NCI-H2171 (cell line): ENCODE measurements at places on chromosomes 6 and 20.

DNA sequence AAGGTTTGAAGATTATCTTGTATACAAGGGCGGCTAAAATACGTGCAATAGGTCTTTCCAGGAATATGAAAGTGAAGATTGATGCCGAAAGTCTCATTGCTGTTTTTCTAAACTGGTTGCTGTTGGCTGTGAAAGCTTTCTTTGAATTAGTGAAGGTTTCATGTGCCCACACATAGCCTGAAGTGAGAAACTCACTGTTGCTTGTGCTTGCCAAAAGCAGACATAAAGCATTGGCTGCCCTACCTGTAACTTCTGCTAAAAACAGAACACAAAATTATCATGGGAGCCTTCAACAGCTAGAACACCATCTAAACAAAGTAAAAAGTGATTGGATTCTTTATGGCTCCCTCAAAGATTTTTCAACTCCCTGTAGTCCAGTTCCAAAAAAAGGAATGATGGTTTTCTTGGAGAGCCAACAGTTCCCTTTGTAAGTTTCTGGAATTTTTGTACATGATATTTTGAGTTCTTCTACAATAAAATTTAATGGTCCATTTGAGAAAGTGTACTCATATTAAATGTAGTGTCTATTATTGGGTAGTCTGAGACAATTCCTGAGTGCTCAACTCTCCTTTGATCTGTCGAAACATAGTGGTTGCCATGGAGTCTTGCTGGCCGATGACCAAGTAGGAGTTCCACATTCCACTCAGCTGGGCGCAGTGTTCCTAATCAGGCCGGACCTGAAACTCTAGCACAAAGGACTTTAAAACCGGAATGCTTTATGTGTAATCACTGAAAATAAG lies 68.5 kb downstream of the PLEKHG1 start:
- no peak for DNase-seq

GRCh38 chr6:89299466-89299850 lies 15.6 kb downstream of the GABRR2 start:
- DNase-seq = no peak

DNA sequence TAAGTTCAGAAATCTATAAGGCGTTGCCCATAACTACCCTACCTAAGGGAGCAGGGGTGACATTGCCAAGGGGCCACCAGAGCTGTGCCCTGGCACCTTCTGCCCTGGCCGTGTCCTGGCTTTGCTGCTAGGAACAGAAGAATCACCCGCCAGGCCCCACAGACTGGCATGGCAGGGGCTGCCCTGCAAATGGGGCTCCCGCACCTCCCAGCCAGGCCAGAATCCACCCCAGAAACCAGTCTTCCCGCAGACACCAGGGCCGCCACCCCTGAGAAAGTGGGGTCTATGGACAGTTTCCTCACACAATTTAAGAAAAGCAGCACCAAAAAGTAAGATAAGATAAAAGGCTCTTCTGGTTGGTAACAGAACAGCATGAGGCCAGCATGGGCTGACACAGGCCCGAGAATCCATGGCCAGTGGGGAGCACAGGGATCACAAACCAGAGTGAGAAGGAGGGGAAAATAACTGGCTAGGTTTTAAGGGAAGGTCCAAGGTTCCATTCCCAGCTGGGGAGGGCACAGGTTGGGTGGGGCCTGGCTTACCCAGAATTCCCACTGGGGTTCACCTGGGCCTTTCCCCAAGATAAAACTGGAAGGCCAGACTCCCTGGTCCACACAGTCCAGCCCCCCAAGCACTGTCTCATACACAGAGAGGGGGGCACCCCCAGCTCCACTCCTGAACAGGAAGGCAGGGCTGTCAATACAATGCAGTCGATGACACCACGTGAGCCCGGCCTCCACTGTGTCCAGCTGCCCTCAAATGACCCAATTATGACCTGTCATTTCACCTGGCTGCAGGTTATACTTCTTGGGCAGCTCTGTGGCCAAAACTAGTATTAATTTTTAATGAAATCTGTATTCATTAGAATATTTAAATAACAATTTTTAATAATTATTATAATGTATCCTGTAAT lies 59.4 kb downstream of the PYGB start:
- no peak for DNase-seq

GRCh38 chr6:50716899-50717509 lies 3.7 kb downstream of the TFAP2D start:
- no peak for DNase-seq

DNA sequence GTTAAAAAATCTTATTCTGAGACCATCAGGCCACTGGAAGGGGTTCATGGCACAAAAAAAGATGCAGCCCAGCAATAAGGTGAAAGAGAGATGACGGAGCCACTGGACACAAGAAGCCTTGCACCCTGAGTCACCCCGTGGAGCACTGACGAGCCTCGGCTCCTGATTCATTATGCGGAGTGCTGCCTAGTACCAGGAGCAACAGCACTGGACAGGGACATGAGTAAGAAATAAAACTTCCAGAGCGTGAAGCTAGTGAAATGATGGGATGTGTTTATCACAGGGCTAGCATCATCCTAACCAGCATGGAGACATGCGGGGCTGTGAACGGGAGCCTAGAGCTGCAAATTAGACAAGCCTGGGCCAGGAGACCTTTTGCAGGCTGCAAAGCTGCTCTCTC lies 53.3 kb downstream of the RNASET2 start:
- no peak for DNase-seq

DNA sequence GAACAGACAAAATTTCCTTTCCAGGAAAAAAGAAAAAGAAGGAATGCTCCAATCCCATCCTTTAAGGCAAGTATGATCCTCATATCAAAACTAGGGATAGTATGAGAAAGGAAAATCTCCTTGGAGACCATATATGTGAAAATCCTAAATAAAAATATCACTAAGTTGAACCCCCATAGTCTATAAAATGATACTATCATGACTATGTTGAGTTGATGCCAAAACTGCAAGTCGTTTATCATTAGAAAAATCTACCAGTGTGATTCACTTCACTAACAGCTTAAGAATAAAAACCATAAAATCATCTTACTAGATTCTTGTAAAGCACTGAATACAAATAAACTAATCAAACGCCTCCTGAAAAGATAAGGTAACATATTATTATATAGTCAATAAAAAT lies 76.6 kb upstream of the STXBP5 start:
- no peak for DNase-seq

DNA sequence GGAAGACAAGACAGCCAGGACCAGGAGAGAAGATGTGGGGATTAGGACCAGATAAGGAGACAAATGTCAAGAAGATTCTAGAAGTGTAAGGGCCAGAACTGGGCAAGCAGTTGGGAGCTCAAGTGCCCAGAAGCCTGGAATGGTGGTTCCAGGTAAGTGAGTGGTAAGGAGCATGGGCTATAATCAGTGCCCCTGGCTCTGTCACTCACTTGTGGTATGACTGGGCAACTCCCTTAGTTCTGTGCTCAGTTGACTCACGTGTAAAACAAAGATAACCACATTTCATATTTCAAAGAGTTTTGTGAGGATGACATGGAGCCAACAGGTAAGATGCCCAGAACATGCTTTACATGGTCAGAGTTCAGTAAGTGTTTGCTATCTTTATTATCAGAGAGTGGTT lies 11.2 kb downstream of the CCDC167 start:
- no peak for DNase-seq

DNA sequence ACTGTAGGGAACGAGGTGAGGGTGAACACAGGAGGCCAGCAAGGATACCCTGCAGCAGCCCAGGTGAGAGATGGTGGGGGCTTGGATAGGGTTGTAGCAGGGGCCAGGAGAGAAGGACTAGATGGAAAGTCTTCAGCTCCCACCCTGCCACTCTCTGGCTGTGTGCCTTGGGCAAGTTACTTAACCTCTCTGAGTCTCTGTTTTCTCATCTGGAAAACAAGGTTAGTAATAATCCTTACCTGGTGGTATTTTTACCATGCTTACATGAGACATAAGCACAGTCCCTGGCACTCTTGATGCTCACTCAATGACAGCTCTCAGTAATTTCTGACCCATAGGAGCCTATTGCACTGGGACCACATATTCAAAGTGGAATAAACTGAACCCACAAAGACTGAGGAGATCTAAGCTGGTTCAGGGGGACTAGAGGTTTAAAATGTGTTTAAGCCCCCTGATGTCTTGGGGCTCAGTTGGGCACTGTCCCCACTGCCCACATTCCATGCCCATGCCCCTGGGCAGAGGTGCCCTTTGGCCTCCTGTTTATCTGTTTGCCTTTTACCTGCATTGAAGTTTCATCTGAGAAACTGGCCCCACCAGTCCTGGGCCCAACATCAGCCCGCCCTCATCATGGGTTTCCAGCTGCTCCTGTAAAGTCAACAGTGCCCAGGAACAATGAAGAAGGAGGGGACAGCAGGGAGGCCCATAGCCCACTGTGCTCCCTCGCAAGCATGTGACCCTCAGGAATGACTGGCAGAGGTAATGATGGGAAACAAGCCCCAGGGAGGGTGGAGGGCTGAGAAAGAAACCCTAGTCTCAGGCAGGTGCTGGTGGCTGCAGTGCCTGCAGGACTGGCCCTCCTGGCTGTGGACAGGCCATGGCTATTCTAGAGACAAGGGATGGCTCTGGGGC lies 104.0 kb downstream of the VEGFA start:
- DNase-seq = no peak
